ENCODE measurements at places on chromosomes 6 and 20.
A peak's percentile ranks its signal among the peaks of the same experiment; 100 is the strongest.

GRCh38 chr20:31824125-31824485, 4.9 kb downstream of the MYLK2 start:
- DNase-seq = no peak

DNA sequence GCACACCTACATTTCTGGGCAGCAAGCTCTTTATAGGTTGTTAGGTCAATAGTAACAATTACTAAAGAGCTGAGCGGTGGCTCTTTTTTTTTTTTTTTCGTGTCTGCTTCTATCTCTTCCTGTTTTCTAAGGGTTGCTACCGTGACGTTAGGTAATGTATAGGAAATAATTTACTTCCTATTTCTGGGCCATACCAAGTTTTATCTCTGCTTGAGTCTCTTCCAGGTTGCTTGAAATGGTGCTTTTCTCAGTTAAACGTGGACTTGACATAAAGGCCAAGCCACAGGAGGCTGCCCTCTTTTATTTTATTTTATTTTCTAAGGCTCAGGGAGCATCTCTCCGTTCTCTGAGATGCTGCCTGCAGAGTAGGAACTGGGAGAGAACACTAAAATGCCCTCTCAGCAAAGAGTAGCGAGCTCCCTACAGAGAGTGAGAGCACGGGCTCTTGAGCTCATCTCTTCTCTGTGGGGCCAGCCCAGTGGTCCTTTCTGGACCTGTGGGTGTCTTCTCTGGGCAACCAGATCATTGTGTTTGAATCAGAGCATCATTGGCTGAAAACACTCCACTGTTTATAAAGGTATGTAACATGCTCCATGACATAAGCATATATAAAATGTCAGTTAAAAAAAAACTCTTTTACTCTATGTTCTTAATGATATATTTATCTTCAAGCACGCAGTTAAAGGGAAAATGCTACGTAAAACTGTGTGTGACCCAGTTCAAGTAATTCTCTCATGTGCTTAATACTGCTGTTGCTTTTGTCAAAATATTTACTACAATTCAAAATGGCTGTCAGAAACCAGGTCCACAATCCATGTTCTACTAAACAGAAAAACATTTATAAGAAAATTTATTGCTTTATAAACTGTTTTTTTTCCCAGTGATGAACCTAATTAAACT, at the start of gene ZNF831:
Gene ZNF831 (plus strand): TSS at position 191 of the 900 bp plus-strand sequence. CDS start 27,199 bp downstream, outside the sequence.
- DNase-seq = no peak

GRCh38 chr6:1896897-1897296, 287.2 kb downstream of the FOXC1 start:
- no peak for DNase-seq

DNA sequence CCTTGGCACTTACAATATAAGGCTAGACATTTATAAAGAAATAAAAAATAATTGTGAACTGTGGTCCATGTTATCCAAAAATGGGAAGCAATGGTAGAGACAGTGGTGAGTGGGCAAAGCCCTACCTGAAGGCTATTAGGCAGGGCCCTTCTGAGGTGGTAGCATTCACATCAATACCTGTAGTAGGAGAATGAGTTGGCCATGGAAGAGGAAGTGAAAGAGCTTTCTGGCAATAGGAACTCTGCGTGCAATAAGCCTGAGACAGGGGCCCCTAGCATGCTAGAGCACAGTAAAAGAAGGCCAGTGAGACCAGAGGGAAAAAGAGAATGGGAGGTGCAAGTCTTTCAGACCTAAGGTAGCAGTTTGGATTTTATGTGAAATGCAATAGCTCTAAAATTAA, 754.5 kb downstream of the PTPRT start:
- no peak for DNase-seq

DNA sequence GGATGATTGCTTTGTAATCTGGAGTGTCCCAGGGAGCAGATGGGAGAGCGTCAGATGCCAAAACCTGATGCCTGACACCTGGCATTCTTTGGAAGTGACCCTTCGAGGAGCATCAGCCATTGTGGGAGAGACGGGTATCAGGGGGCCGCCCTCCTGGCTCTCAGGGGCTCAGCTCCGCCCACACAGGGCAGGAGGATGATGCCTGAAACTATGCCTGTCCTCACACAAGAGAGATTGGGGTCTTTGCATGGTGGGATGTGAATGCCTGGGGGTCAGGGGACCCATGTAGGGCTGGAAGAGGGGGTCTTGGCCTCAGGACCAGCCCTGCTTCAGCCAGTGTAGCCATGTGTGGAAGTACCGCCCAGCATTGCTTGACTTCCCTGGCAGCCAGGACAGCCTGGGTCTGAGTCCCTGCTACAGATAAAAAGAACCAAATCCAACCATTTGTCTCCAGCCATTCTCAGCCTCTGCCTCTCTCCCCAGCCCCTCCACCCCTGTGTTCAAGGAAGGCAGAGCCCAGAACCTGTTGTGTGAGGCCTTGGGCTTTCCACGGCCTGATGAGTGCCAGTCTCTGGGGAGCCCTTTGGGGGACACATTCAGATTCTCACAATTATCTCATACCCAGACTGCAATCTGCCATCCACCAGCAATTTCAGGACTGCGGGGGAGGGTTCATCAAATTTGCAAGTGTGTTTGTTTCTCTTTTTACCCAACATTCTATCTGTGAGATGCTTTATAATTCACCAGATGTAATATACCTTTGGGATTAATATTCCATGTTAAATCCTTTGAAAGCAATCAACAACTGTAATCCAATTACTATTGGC, 371.2 kb downstream of the PREX1 start:
- DNase-seq = no peak

DNA sequence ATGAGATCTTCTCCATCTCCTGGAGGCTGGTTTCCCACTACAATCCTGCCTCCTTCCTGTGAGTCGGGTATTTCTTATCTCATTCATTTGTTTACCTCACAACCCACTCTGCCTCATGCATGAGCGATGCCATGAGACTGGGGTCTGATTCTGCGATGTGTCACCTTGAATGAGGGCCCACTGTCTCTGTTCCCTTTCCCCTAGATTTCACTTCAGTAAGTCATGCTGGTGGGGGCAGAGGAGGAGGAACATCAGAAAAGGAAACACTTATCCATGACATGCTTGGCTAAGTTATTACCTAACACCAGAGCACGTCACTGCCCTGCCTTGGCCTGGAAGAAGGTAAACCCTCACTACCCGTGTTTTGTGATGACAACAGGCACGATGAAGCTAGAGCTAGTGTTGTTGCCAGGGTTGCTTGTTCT, 337.4 kb upstream of the PRDM1 start:
- peak; percentile 33 for DNase-seq

DNA sequence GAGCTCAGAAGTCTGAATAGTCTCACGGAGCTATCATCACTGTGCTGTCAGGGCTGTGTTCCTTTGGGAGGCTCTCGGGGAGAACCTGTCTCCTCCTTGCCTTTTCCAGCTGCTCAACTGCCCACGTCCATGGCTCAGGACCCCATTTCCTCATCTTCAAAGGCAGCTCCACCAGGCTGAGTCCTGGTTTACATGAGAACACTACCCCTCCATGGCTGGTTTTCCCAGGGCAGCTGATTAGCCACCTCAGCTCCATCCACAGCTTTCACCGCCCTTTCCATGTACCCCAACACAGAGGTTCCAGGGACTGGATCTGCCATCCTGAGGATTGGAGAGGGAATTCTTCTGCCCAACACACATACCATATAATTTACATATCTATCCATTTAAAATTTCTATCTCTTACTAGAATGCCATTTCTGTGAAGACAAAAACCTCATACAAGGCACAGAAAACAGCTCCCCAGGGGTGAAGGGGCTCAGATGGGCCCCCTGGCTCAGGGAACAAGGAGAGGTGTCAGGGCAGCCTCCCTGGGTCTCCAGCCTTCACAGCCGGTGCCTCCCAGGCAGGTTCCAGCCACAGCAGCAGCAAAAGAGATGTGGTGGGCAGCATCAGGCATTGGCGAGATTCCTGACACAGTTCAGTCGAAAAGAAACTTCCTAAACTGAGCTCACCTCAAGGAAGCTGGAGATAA, 2.2 kb upstream of the RAET1E start:
- DNase-seq = no peak

DNA sequence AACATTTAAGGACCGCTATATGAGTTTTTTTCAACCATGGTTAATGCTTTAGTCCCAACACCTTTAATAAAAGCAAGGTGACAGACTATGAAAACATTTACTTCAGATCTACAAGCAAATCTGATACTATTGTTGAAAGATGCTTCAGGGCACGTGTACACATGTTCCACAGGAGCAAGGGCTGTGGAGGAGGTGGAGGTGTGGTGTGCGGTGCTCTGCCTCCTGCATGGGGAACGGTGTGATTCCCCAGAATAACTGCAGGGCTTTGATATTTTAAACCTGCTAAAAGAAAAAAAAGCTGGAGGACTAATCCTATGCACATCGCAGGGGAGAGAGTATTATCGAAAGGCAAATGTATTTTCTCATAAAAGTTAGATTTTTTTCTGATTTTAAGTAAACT, 188.1 kb upstream of the CEP162 start:
- DNase-seq = no peak

GRCh38 chr20:24686156-24686555, 216.7 kb downstream of the SYNDIG1 start:
- no peak for DNase-seq

GRCh38 chr6:44715925-44716324, 328.4 kb downstream of the CDC5L start:
- no peak for DNase-seq

GRCh38 chr6:168403370-168404005, 37.5 kb upstream of the SMOC2 start:
- no peak for DNase-seq

- no peak for DNase-seq
These were observed 33.6 kb downstream of the APCDD1L start for GRCh38 chr20:58481481-58482021.

DNA sequence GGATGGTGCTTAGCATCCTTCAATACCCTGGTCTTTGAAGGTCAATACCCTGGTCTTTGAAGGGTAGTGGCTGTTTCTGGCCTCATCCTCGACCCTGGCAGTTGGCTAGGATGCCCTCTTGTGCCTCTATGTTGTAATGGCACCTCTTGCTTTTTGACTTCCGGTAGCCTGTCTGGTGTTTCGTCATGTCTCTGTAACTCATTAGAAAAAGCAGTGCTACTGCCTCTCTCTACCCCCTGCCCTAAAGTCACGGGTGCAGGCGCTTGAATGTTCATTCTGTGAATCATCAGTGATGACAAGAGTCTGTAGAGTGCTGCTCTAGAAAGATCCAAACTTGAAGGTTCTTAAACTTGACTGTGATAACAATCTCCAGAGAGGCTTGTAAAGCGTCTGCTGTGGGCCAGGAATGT, 28.3 kb downstream of the RSPO4 start:
- DNase-seq = no peak

GRCh38 chr6:2763876-2764540, 1.2 kb upstream of the WRNIP1 start:
- no peak for DNase-seq

DNA sequence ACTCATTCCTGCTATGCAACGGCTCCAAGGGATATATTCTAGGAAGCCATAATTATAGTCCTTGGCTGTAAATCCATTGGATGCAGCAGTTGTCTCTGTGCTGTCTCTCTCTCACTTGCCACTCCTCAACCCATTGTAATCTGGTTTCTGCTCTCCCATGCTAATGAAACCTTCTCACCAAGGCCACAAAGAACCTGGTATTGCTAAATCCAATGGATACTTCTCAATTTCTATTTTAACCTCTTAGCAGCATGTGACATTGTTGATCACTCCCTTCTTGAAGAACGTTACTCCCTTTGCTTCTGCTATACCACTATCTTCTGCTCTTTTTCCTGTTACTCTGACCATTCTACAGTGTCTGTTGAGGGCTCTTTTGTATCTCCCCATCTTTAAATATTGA, 39.8 kb upstream of the GCLC start:
- DNase-seq = no peak

- no peak for DNase-seq
These were observed 26.2 kb upstream of the FOXP4 start for GRCh38 chr6:41519745-41520699.

DNA sequence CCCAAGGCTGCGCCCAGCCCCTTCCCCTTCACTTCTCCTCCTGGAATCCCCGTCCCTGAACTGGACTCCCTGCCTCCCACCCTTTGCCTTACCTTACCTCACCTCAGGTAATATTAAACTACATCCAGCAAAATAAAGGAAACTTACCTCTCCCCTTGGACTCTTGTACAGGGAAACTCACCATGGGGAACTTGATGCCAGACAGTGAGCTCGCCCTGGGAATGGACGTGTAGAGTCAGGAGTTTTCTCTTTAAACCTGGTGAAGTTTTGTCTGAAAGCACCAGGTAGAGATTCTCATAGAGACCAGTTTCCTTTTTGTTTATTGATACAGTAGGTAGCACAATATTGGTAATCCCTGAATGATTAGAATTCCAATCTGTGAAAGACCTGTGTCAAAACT, 544 bp upstream of the HLA-C start:
- DNase-seq = no peak

- DNase-seq = no peak
These were observed 75.9 kb downstream of the EPHA7 start for GRCh38 chr6:93343476-93343875.

DNA sequence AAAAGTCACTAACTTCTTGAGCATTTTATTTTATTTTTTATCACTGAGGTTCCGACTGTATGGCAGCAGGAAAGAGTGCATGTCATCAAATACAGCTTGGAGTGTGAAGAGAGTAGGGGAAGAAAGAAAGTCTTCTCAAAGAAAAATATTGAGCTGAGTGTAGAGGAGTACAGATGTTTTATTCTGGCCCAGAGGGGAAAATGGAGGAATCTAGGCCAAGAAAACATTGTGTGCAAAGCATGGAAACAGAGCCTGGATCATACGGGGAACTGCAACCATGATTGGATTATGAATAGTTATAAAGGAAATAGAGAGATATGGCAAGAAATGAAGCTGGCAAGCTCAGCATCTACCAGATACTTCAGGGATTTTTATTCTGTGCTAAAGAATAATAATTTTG, 104.2 kb upstream of the SCGN start:
- no peak for DNase-seq

DNA sequence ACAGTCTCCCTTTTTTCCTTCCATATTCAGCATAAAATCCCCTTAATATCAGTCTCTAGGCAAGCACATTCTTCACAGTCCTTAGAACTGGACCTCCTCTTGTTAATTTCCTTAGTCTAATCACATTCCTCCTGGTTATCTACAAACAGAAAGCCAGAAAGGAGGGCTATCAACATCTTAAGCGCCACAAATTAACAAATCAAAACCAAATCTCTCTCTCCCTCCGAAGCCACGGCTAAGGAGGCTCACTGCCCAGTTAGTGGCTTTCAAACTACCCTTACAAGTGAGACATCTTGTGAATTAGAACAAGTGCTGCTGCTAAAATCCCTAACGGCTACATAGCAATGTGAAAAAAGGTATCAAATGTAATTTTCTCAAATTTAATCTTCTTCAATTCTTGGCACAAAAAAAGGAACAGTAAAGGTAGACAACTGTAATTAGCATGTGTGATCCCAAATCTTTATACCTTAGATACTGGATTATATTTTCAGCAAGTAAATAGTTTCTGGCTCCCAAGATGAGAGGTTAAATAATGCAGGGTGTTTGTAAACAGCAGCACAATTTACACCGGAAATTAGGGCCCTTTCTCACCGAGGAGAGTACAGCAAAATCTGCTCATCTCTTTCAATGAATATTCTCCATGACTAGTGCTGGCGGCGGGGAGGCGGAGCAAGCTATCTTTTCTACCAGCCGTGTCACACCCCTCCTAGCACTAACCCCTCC, 1.4 kb upstream of the TRIM39 start:
- DNase-seq = no peak

- DNase-seq = peak; percentile 81
These were observed 113.5 kb upstream of the BTN3A2 start for GRCh38 chr6:26251354-26252076.

Measured in AG04450 (cell line).